ENCODE measurements at places on chromosomes 7 and 10.

GRCh38 chr7:1321411-1322239 is 89.0 kb downstream of the UNCX start:
- no peak for DNase-seq

- no peak for DNase-seq
Measured at GRCh38 chr7:593324-594115, 73.9 kb upstream of the PDGFA start.

GRCh38 chr10:66095610-66096009 is 830.2 kb upstream of the LRRTM3 start:
- no peak for DNase-seq

GRCh38 chr7:36048141-36048901 is 104.7 kb upstream of the EEPD1 start:
- DNase-seq = peak; percentile 89

- no peak for DNase-seq
Measured at GRCh38 chr10:33353334-33353733, 18.9 kb upstream of the NRP1 start.

DNA sequence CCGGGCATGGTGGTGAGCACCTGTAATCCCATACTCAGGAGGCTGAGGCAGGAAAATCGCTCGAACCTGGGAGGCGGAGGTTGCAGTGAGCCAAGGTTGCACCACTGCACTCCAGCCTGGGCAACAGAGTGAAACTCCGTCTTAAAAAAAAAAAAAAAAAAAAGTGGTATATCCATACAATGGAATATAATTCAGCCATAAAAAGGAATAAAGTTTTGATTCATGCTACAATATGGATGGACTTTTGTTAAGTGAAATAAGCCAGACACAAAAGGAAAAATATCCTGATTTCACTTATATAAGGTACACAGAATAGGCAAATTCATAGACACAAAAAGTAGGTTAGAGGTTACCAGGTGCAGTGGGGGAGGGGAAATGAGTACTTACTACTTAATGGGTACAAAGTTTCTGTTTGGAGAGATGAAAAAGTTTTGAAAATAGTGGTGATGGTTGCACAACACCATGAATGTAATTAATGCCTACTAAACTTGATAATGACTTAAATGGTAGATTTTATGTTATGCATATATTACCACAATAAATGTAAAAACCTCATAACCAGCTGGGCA is 53.9 kb downstream of the FGFR2 start:
- DNase-seq = no peak

- no peak for DNase-seq
Measured at GRCh38 chr7:81209059-81209458, 290.2 kb upstream of the SEMA3C start.

DNA sequence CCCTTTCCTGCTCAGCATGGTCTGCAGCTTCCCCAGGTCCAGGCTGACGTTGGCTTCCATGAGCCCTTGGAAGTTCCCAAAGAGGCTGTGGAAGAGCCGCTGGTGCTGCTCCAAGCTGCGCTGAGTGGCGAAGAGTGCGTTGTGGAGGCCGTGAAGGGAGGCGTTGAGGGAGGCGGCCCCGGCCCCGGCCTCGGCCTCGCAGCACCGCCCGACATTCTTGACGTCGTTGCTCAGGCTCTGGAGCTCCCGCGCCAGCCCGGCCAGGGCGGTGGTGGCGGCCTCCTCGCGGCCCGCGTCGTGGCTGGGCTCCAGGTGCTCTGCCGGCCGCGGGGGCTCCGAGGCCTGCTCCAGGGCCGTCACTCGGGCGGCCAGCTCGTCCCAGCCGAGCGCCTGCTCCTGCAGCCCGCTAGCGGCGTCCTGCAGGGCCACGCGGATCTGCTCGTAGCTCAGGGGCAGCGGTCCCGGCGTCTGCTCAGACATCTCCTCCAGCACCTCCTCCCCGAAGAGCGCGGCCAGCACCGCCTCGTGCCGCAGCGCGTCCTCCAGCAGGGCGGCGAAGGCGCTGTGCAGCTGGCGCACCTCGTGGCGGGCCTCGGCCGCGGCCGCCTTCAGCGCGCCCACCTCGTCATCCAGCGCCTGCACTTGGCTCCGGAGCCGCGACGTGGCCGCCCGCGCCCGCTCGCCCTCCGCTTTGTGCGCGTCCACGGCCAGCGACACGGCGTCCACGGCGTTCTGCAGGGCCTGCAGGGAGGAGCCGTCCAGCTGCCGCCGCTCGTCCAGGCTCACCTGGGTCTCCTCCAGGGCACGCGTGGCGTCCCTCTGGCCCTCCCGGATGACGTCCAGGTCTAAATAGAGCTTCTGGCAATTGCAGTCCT is 14.7 kb downstream of the MMRN2 start:
- DNase-seq = no peak

DNA sequence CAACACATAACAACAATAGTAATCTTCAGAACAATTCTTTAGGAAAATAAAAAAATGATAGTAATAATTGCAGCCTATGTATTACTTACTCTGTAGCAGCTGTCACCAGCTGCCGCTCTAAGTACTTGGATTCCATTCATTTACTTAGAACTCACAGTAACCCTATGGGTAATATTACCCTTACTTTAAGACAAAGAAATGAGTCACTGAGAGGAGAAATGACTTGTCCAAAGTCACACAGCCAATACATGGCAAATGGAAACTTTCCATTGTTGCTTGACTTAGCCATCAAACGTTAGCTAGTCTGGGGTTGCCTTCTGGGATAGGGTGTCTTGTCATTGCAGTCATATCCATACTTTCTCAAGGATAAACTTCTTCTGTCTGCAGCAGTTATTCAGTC is 3.6 kb downstream of the CCNY start:
- no peak for DNase-seq

GRCh38 chr10:51340845-51341610 is 266.7 kb downstream of the PRKG1 start:
- DNase-seq = no peak

DNA sequence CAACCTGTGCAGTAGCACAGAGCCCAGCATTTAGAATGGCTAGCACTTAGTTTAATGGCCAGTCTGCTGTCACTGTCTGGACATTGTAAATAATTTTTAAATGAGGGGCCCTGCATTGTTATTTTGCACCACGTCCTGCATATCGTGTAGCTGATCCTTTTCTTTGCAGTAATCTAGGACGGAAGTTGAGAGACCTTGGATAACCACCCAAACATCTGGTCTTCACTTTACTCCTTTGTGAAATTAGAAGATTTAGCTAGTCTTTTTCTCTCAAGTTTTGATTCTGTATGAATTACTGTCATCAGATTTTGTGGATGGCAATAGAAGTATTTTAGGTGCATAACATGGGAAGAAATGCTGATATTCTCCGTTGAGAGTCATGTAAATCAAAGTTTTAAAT is 1.9 kb downstream of the MIOS start:
- DNase-seq = no peak

DNA sequence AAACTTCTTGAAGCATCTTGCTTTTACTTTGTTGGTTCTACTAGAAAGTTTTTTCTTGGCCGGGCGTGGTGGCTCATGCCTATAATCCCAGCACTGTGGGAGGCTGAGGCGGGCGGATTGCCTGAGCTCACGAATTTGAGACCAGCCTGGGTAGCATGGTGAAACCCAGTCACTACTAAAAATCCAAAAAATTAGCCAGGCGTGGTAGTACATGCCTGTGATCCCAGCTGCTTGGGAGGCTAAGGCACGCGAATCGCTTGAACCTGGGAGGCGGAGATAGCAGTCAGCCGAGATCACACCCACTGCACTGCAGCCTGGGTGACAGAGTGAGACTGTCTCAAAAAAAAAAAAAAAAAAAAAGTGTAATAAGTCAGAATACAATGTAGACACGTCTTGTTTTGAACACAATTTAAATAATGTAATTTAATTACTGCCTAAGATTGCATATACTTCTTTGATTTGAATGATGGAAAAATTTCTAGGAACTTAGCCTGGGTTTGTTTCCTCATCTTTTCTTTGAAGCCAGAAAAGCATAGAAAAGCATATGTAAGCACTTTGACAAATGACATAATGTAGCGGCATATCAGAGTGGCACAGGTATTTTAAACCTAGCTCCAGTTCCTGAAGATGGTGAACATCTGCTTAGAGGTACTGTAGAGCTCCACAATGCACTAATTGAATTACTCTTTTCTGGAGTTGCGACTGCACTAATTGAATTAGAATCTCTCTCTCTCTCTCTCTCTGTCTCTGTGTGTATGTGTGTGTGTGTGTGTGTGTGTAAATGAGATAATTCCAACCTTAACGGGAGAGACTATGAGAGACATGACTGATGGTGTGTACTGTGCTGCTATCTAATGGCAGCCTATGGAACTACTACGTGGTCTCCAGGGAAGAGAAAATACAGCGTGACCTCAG is 87.8 kb downstream of the BTRC start:
- peak; percentile 29 for DNase-seq

DNA sequence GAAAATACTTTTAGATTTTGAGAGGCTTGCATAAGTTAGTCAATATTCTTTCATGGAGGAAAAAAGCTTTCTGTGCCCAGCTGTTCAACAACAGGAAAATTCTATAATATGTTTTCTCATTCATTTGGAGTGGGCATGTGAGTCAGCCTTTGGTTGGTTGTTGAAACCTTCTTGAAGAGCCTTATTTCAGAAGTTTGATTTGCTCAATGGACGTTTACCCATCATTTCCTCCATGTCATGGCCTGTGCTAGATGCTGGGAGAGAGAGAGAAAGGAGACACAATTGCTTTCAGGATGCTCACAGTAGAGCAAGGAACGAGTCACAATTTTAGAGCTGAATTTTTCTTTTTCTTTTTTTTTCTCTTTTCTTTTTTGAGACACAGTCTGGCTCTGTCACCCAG is 181.7 kb downstream of the PRKCQ start:
- no peak for DNase-seq

- DNase-seq = no peak
Measured at GRCh38 chr10:91424016-91424415, 13.9 kb downstream of the HECTD2 start.

DNA sequence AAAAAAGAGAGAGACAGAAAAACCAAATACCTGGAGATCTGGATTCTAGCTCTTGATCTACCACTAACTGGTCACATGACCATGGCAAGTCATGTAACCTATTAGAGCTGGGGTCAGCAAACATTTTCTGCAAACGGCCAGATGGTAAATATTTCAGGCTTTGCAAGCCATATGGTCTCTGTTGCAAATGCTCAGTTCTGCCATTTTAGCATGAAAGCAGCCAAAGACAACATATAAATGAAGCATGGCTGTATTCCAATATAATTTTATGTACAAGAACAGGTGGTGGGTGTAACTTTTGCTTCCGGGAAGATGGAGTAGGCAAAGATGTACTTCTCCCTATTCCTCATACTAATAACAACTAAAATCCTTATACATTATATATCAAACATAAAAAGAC is 6.7 kb downstream of the FRA10AC1 start:
- DNase-seq = no peak

DNA sequence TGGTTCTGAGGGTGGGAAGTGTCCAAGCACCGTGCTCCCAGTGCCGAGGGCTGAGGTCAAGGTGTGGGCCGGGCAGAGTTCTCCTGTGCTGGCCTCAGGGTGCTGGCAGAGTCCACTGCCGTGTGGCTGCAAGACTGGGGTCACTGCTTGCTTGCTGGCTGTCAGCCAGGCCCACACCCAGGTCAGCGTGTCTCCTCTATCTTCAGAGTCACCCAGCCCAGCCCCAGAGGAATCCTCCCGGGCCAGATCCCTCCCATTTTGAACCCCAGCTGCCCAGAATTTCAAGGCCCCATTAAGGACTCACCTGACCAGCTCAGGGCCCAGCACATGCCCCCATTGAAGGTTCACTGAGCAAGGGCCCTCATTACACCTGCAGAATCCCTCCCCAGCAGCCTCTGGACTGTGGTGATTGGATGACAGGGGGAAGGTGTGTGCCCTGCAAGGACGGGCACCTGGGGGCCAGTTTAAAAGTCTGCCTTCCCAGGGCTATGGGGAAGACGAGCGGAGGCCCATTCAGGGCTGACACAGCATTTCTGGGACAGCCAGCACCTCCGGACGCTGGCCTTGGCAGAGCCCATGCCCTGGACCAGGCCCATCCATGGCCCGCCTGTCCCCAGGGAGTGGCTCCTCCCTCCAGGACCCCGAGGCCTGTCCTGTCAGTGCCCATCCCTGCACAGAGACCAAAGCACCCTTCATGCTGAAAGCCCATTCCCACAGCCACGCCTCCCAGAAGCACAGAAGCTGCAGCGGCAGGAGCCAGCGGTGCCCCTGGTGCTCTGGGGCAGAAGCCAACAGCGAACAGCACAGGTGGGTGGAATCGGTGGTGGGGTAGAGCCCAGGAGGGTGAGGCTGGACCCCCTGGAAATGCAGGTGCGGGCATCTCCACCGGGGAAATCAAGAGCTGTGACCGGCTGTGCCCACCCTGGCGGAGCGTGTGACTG is 45.1 kb upstream of the PPP2R2D start:
- DNase-seq = no peak

- DNase-seq = no peak
Measured at GRCh38 chr7:12921751-12922345, 234.4 kb downstream of the ARL4A start.

DNA sequence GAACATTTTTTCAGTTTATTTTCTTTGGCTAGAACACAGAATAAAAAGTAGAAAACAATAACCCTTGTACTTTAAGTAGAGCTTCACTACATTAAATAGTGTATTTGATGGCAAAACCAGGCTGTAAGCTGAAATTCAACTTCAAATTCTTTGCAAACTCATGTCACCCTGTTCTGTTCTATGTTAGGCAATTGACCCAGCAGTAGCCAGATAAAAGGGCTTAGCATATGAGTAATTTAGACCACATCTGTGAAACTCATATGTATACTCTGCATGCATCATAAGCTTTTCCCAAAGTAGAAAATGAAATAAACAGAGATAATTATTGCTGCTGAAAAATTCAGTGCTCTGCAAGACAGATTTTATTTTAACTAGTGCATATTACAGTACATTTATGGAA is 150.2 kb downstream of the GNAI1 start:
- peak; percentile 45 for DNase-seq

DNA sequence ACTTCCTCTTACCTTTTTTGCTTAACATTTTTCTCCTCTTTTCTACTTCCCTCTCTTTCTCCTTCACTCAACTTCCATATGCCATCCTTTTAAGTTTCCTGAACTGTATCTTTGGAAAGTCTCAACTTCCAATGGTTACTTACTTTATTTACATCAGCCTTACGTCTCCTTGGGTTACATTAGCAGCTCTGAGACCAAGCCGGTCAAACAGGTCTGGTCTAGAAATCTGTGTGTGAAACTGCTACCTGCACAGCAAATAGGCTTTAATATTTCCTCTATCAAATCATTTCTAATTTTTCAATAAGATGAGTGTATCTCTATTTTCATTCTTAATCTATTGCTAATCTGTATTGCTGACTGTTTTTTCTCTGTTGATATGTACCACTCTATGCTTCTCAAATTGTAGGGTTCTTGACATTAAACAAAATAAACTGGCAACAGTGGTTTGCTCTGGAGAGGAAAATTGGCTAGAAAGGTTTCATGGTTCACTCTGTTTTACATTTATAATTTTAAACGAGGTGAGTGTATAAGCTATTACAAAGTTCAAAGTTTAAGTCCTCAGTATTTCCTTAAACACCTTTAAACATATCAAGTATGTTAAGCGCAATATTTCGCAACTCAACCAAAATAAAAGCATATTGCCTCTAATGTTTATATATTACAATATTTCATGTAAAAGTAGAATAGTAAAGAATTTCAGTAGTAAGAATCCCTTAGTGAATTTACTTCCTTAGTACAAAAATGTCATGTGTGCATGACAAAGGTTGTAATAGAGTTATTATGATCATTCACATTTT is 3.6 kb upstream of the SEMA3C start:
- no peak for DNase-seq

- no peak for DNase-seq
Measured at GRCh38 chr7:151122276-151122675, 36.0 kb downstream of the AGAP3 start.

- no peak for DNase-seq
Measured at GRCh38 chr10:63887023-63887589, 365.9 kb downstream of the REEP3 start.

Data from AG09319 (cell line).